ENCODE measurements at places on chromosomes 1 and 21.

DNA sequence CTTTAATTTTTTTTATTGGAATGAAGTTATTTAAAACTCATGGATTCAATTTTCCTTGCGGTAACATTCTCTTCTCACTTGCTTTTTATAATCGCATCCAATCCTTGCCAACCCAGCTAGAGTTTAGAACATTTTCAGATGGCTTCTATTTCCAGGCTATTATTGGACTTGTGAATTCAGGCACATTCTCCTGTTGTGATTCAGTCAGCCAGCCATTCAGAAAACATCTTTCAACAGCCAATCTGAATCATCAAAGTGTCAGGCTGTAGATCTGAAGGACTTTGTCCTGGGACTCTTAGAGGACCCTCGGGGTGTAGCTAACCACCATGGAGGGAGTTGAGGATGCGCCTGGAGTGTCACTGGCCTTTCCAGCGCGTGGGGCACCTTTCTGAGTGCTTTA, 92.4 kb downstream of the PRDM2 start:
- no peak for DNase-seq

DNA sequence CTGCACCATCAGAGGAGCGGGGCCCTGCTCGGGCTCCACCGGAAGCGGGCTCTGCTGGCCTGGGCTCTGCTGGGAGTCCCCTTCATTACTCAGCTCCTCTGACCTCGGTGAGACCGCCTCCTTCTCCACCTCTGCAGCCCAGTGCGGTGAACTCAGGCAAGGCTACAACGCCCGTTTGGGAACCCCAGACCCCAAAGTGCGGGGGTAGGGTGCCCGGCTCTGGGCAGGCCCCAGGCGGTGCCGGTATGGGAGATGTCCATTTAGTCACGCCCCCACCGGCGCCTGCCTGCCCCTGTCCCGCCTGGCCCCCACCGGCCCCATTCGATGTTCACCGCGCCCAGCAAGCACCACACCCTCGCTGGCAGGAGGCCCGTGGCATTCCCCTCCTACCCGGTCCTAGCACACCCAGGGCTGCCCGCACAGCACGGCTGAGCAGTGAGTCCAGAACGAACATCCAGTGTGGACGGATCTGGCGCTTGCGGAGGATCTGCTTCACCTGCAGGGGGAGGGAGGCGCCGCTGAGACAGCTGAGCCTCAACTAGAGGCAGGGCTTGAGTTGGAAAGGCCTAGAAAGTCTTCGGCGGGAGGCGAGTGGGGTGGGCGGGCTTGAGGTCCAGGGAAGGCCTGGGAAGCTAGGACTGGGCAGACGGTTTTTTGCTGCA, 10.0 kb downstream of the MAP3K6 start:
- DNase-seq = no peak

GRCh38 chr1:84407958-84408422, 9.7 kb downstream of the DNASE2B start:
- DNase-seq = no peak

GRCh38 chr1:39846796-39847195, 36.5 kb downstream of the TRIT1 start:
- DNase-seq = no peak

- no peak for DNase-seq
Observed at GRCh38 chr1:72182859-72183258, 99.5 kb downstream of the NEGR1 start.

GRCh38 chr1:176896216-176896615, 268.3 kb downstream of the ASTN1 start:
- DNase-seq = no peak

DNA sequence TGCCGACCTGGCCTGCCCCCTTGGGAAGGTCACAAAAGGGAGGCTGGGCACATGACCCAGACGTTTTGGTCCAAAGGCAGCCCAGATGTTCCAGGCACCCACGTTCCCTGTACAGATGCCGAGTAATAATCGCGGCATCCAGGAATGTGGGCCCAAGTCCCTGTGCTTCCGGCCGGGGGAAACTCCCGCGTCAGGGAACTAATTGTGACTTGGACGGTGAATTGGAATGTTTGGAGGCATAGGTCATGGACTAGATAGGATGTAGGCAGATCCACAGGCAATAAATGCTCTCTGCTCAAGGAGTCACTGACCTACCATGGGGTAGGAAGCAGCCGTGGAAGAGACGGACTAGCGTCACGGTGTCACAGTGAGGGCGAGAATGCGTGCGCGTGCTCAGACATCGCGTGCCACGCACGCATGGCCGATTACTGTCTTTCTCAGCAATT, 178.4 kb downstream of the DUSP10 start:
- no peak for DNase-seq

- no peak for DNase-seq
Observed at GRCh38 chr21:45574081-45574501, 31.9 kb upstream of the SLC19A1 start.

DNA sequence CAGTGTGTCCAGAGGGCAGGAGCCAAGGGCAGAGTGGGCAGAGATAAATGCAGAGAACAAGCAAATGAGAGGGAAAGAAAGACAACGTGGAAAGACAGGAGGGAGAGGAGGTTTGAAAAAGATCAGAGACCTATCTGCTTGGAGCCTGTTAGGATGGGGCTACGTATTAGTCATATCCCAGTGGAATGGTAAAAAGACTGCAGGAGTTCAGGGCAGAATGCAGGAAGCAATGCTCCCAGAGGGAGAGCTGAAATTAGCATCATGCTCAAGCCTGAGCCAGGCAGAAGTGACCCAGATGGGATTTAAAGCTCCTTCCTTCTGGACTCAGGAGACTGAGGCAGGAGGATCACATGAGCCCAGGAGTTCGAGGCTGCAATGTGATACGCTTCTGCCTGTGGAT, 261.3 kb upstream of the CHRM3 start:
- DNase-seq = no peak

DNA sequence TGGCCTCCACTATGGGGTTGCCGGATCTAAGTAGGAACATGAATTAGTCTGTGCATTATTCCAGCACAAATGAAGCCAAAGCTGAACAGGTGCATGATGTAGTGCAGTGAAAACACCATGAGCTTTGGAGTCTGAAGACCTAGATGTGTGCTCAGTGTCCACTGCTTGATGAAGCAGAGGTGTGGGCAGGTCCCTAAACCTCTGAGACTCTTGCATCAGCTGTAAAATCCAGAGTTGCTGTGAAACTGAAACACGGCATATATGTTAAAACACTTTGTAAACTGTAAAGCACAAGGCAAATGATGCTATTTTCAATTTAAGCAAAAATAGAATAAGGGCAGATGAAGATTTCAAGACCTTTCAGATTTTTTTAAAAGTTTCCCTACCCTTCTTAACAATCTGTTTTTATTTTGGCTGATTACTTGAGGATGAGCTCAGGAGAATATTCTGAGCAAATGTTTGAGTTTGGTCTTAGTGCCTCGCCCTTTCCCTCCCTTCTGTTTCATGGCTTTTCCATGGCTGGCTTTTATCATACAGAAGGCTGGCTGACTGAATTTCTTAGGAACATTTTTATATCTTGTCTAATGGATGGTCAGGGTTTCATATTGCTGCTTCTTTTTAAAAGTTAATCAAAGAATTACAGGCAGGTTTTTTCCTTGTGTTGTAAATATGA, 221.8 kb downstream of the NTNG1 start:
- DNase-seq = no peak

- no peak for DNase-seq
Observed at GRCh38 chr1:239995281-239995680, 96.4 kb upstream of the FMN2 start.

All from stimulated activated CD8-positive, alpha-beta memory T cell treated with anti-CD3 and anti-CD28 coated beads, Interleukin-4, amount 100 ng/mL, for 24 hours (primary cell).